Caudate nucleus (tissue), 63 donors: ENCODE measurements at places on chromosomes 2 and 18.

GRCh38 chr2:122421775-122422174 lies 666.3 kb downstream of the TSN start:
- no peak for DNase-seq

DNA sequence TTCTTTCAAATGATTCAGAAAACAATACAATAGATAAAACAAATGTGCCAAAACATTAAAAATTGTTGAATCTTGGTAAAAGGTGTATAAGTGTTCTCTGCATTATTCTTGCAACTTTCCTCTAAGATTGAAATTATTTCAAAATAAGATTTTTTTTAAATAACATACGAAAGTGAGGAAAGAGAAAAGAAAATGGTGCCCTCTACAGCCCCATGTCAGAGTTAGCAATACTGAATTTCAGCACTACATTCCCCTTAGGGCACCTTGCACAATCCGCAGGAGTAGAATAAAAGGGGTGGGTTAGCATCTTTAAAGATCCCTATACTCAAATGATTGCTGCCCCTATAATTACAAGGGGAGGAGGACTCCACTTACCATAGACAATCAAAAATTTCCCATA lies 433.7 kb downstream of the BCL11A start:
- no peak for DNase-seq

DNA sequence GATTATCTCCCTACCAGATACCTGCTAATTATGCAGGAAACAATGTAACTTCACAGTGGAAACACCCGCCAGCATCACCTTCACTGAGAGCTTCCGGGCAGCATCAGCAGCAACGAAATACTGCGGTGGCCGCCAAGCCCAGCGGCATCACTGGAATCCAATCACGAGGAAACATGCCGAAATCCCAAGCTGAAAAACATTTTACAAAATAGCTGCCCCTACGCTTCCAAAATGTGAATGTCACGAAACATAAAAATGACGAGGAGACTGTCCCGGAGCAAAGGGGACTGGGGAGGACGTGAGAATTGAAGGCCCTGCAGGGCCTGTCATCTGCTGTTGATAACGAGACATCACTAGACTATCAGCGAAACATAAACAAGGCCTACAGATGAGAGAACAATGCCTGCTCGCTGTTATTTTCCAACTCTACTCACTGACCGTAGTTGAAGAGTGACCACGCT lies 82.6 kb downstream of the HDAC4 start:
- no peak for DNase-seq

DNA sequence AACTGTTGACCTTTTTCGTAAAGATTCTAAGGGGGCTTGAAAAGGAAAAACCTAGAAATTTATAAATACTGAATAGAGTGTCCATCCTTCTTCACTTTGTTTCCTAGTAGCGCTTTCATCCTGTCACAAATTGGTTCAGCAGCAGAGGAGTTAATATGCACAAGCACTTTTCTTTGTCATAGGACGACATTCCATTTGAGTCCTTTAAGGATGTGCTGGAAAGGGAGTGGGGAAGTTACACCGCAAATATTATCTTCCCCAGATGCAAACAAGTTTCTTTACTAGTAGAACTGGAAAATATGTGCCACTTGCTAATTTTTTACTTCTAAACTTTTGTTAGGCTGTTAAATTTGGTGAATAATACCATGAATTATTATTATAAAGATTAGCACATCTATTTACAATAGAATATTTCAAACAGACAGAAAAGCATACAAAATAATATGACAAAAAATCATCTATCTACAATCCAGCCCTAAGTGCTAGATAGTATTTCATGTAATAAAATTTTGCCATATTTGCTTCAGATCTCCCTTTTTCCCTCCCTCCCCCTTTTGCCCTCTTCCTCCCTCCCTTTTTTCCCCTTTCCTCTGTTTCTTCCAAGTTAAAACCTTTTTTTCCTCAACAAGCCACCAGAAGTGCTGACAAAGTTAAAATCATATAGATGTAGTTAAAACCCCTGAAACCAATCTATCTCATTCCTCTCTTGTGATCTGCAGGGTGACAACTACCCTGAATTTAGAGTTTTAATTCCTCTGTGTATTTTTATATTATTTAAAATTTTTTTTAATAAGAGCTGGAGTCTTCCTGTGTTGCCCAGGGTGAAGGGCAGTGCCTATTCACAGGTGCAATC lies 50.5 kb upstream of the MAP4K3 start:
- DNase-seq = no peak

DNA sequence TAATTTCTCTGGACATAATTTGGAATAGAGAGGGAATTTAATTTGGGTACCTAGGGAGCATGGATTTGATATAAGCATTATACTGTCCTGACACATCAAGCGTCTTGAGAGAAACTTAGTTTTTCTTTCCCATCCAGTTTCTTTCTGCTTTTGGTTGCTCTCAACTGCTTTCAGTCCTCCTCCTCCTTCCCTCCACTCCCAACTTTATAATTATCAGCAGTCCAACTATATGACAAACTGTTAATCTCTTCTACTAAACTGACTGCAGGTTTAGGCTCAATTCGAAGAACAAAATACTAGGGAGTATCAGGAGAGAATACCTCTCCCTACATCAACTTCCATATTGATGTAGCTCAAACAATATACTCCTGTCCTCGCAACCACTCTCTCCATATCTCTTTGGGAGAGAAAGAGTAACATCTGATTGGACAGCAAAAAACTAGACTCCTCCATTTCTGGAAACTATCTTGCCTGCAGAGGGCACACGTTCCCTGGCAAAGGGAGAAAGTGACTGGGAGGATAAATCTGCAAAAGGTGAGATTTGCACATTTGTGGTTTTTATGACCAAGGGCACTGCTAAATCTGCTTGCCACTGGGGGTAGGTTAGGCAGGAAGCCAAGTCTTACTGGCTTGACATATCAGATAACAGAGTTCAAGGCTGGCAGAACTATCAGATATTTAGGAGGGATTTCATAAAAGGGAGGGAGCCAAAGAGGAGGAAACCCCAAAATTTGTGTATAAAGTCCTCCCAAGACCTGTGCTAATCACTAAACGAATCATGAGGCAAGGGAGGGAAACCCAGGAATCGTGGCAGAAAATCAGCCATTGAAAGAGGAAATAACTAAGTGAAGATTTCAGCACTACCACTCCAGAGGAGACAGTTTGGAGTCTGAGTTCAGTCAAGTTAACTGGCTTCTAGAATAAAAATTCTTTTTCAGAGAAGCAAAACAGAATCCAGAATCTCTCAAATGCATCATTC lies 40.0 kb downstream of the ICA1L start:
- DNase-seq = no peak

- DNase-seq = no peak
These were observed 100.5 kb upstream of the SETBP1 start for GRCh38 chr18:44580159-44580558.

GRCh38 chr18:6682437-6683111 lies 46.9 kb upstream of the ARHGAP28 start:
- no peak for DNase-seq

- no peak for DNase-seq
These were observed 10.0 kb downstream of the STK25 start for GRCh38 chr2:241498115-241499070.

- no peak for DNase-seq
These were observed 19.5 kb upstream of the TMEM163 start for GRCh38 chr2:134738141-134738870.

DNA sequence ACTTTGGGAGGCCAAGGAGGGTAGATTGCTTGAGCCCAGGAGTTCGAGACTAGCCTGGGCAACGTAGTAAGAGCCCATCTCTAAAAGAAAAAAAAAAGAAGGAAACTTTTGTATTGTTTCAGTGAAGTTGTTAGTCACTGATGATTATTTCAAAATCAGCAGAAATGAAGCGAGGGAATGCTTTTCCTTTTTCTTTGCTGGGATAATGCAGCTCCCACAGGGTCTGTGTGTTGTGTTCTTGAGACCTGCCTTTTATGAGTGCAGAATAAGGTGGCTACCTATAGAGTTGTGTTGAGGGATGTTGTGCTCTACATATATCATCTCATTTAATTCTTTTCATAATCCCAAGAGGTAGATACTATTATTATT lies 11.7 kb downstream of the TM4SF20 start:
- DNase-seq = no peak

DNA sequence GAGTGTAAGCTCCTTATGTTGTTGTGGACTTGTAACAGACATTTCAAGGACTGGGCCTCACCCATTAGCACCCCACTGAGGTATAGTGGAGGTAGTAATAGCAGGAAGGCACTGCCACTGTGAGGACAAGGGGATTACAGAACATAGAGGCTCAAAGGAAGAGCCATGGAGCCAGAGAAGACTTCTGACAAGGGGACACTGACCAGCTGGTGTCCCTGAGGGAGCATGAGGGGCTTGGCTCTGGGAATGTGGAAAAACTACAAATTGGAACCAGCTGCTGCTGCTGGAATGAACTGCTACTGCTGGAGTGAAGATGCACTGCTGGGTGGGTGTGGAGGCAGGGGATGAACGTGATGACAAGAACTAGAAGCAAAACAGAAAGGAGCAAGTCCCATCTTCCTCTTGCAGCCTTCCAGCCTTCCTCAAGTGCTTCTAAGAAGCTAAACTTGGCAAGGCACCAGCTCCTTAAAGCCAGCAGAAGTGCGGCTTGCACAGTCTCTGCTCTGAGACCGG lies 167.3 kb upstream of the NOSTRIN start:
- no peak for DNase-seq

GRCh38 chr2:173404841-173405750 lies 50.4 kb downstream of the CDCA7 start:
- no peak for DNase-seq

DNA sequence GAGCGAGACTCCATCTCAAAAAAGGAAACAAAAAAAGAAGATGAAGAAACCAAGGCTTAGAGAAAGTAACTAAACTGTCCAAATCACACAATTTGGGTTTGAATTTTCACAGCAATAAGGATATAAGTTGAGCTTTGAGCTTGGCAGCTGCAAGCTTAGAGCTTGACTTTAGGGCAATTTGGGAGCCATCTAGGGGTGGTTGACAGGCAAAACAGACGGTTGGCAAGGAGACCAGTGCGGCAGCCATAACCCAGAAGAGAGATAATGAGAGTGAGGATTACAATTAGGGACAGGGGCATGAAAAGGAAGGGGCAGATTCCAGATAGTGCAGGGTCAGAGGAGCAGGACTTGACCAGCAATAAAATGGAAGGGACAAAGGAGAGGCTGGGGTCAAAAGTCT lies 382.2 kb upstream of the HNRNPA3 start:
- no peak for DNase-seq

DNA sequence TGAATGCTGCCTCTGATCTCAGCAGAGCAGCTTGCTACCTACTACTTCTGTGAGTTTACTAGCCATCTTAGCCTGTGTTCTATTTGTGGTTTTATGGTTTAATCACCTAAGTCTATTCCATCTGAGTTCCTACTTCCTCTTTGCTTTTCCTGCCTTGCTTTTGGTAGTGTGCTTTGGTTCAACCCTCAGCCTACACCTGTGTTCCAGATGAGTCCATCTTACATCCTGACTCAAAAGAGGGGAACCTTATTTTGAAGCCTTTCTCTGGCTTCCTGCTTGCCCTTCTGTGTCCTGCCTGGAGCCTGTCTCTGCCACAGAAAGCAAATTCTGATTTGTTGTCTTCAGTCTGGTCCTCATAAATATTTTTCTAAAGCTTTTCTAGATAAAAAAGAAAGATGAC lies 530.3 kb upstream of the MEX3C start:
- DNase-seq = no peak

DNA sequence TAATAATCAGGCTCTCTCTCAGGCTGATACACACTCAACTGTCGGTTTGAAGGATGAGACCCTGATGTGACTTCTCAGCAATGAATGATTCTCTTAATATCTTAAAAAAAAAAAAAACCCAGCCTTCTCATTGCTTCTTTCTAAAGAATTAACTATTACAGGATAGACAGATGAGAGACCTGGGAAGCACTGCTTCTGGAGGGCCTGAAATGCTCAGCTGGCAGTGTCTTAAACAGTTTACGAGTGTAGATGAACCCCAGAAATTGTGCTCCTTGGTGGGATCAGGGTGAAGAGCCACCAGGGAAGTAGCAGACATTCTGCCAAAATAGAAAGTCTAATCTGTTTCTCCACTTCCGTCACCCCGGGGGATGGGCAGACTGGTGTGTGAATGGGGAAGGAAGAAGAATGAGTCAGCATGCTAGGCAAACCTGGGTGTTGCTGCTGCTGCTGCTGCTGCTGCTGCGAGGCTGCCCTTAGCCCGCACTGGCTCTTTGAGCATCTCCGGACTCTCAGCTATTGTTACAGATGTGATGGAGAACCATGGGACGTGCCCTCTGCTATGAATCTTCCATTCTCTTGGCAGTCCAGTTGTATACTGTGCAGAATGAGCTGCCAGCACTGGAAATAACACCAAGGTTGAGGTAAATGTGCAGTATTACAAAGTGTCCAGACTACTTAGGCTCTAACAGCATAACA lies 158.4 kb downstream of the SETBP1 start:
- peak; percentile 11 for DNase-seq

DNA sequence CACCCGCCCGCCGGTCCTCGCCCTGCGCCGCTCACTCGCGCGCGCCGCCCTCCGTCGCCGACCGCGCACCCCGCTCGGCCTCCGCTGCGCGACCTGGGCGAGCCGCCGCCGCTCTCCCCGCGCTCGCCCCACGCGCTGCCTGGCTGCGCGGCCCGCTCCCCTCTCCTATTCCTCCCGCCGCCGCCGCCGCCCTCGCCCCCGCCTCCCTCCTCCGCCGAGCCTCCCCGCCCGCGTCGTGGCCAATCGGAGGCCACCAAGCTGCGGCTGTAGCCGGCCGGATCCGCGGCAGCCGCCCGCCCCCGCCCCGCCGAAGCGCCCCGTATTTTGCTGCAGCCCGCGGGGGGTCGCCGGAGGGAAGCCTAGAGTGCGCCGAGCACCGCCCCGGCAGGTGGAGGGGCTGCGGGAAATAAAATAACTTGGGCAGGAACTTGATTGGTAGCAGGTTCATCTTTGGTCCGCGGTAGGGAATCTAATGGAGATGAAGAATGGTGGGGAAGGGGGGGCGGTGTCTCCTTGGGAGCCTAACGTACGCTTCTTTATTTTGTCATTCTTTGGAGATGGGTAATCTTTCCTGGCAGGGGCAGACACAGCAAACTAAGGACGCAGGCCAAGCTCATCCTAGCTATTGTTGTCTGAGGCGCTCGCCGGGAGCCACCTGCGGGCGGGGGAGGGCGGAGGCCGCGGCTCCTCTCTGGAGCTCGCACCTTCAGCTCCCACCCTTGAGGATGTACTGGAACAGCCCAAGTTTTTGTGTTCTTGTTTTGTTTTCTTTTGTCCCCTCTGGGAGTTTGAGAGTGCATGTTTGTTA lies 1.1 kb upstream of the CDH2 start:
- DNase-seq = peak; percentile 39

DNA sequence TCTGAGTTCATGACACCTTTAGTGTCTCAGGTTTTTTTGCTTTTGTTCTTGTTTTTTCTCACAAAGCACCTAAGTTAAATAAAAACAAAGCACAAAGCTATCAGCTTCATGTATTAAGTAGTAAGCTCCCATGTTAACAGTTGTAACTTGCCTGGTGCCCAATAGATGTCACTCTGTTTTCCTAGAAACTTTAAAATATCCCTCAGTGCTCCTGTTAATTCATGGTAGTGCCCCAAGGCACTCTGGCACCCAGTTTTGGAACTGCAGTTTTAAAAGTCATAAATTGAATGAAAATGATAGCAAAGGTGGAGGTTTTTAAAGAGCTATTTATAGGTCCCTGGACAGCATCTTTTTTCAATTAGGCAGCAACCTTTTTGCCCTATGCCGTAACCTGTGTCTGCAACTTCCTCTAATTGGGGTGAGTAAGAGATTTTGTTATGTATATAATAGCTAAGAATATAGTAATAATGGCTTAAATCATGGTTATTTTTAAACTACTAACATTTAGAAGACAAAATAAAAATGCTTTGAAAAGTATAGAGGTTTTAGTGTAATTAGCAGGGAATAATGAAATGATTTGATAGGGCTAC lies 555.0 kb upstream of the TMEFF2 start:
- DNase-seq = no peak
